Fibroblast of upper back skin (primary cell): ENCODE measurements at places on chromosomes 4 and X.

DNA sequence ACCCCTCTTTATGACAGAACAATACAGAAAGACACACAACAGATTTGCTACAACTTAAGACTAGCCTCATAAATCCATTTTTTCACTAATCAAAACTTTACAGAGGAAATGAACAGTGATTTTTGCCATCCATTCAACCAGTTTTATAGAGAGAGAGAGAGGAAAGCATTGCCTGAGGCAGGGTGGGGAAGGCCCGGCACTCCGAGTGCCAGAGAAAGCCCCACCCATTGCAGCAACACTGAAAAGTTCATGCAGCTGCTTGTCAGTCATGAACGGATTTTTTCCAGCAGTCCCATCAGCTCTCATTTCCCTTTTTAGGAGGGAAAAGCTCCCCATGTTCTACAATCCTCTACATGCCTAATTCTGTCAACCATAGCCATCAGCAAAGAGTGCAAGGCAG is 236.9 kb downstream of the CHIC1 start:
- no peak for DNase-seq

DNA sequence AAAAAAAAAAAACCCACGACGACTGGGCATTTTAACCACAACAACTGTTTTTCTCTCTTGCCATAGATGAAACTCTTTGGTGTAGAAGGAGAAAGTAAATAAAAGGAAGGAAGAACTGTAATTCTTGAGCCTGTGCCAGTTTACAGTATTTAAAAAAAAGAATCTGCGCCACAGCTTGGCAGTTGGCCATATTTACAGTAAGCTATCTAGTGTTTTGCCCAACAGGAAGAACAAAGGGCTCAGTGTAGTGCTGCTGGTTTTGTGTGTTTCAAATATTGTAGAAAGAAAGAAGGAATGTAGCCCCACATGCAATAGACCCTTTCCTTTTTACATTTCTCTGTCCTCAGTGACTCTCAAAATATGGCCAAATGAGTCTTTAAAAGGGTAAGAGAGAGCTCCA is 66.1 kb downstream of the NR3C2 start:
- DNase-seq = peak; percentile 19

GRCh38 chr4:42371305-42372252 is 25.7 kb upstream of the SHISA3 start:
- peak; percentile 51 for DNase-seq

DNA sequence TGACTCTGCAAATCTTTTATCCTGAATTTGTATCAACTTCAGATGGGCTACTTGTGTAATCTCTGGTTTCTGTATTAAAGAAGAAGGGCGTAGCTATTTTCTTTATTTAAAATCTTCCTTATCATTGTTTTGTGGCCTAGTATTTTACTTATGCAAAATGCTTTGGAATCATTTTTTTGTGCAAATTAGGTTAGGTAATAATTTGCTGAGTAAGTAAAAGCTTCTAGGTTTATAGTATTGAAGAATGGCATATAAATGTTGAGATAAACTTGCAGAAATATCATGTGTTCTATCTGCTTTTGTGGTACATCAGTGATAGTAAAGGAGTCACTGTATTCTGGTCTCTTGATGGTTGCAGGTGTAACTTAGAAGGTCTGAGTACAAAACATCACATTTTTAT is 197.2 kb upstream of the IL15 start:
- DNase-seq = no peak

- no peak for DNase-seq
Observed at GRCh38 chr4:189367832-189368231, 572.8 kb upstream of the FRG1 start.
